PC-3 (cell line): ENCODE measurements at places on chromosomes 12 and 14.

GRCh38 chr14:51328772-51329353 lies 88.8 kb downstream of the TMX1 start:
- DNase-seq: no peak

GRCh38 chr14:51860825-51861499 lies 550 bp downstream of the GNG2 start:
- DNase-seq: peak; percentile 43

GRCh38 chr12:19431407-19432308 lies 7.6 kb upstream of the AEBP2 start:
- peak; percentile 21 for DNase-seq

DNA sequence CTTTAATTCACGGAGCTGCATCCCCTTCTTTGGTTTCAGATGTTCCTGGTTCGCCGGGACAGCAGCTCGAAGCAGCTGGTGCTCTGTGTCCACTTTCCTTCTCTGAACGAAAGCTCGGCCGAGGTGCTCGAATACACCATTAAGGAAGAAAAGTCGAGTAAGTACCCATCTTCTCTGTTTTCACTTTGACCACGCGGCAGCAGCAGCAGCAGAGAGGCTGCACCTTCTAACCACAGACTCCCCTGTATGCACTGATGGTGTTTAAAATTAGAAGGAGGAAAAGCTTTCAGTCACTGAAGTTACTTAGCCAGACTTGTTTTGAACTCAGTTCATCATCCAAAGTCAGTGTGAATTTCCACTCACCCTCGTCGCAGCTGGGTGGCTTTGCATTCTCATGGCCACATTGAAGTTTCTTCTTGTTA lies 63.8 kb downstream of the RIN3 start:
- no peak for DNase-seq

DNA sequence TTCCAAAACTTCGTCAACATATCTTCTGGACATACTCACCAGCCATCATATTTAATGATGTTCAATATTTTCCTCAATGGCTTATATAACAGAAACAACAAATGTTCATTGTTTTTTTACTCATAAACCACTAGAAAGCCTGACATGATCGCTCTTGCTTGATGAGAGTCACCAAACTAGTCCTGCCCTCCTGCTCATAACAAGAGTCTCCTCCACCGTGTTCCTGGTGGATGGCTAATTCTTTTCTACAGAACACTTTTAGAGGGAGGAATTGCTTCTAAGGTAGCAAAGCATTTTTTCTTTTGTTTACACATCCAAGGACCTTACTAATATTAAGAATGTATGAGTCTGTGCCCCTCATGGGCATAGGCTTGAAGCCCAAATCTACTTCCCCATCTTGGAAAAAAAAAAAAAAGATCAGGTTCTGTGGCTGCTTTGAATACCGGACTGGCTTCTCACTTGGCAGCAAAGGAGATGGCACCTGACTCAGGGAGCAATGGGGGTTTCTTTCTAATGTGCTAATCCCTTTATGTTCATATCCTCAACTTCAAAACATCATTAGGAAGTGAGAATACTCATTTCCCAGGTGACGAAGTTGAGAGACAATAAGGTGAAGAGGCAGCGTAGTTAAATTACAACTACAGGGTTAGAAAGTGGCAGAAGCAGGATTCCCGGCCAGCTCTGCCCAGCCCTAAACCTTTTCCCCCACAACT lies 188.8 kb downstream of the EPS8 start:
- peak; percentile 49 for DNase-seq

DNA sequence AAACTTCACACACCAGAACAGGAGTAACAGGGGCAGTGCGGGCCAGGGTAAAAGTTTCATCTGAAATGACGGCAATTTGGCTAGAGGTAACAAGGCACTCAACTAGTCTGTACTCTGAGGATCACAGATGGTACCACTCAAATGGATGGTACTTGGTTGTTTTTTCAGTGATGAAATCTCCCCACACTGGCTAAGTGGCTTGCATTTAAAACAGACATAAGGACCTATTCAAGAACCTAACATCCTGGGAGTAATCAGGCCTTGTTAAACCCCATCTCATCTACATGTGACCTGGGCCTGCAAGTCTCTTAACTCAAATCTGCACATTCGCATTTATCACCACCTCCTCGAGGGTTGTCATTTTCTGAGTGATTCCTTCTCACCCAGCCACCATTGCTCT lies 90.8 kb downstream of the PRKAB1 start:
- no peak for DNase-seq

GRCh38 chr12:38152816-38153736 lies 163.5 kb upstream of the ALG10B start:
- no peak for DNase-seq

DNA sequence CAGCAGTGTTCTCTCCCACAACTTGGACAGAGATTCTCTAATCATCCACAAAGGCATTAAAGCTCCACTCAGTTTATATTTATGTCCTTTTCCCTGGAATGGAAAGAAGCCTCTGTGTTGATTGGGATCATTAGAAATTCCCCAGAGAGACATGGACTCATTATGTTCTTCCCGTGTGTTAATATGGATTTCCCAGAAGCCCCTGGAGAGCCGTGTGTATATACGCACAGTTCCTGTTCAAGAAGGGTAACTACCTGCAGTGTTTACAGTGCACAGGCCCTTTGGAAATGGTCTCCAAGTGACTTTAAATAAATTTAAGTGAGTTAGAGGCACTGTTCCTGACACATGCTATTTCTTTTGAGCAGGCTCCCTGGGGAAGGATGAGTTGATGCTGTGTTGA lies 428.0 kb upstream of the TMTC1 start:
- no peak for DNase-seq

GRCh38 chr12:46442738-46443137 lies 70.2 kb upstream of the SLC38A2 start:
- peak; percentile 92 for DNase-seq
